MM.1S (cell line): ENCODE measurements at places on chromosomes 1 and 21.

GRCh38 chr1:2566101-2567045 lies 10.2 kb downstream of the TNFRSF14 start:
- no peak for DNase-seq

- DNase-seq: no peak
Measured at GRCh38 chr1:213138892-213139291, 87.9 kb downstream of the RPS6KC1 start.

- no peak for DNase-seq
Measured at GRCh38 chr1:228035844-228036243, 29.0 kb downstream of the WNT3A start.

DNA sequence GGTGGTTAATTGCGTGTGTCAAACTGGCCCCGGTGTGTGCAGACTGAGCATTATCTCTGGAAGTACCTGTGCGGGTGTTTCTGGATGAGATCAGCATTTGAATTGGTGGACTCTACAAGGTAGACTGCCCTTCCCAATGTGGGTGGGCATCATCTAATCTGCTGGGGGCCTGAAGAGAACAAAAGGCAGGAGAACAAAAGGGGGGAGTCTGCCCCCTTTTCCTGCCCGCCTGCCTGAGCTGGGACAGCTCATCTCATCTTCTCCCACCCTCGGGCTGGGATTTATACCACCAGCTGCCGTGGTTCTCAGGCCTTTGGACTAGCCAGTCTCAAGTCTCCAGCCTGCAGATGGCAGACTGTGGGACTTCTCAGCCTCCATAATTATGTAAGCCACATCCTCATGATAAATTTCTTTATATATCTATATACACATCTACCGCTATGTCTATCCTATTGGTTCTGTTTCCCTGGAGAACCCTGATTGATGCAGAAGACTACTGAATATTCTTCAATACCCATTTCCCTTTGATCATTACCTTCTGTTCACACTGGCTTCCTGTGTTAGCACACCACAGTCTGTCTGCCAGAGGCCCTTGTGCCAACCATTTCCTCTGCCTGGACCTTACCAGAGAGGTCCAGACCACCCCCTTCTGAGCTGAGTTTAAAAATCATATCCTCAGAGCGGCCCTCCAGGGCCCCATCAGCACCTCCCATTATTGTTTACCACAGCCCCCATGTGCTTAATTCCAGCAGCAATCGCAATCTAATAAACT lies 25.2 kb downstream of the RCAN1 start:
- no peak for DNase-seq

DNA sequence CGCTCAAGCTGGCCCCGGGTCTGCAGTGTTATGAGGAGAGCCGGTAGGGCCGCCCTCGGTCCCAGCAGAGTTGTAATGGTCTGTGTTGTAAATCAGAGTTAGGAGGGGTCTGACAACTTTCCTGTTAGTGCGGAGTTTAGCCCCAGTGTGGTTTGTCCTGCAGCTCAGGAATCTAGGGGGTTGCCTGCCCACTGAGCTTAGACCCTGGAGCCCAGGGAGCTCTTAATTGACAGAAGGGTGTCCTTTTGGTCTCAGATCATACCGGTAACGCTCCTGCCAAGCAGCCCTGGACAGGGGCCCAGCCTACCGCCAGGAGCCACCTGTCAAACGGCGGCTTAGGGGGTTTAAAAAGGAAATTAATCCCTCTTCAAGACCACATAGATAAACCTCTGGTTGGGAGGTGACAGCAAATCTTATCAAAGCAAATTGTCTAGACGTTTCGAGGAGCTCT lies 164.4 kb downstream of the DYRK1A start:
- DNase-seq: no peak

DNA sequence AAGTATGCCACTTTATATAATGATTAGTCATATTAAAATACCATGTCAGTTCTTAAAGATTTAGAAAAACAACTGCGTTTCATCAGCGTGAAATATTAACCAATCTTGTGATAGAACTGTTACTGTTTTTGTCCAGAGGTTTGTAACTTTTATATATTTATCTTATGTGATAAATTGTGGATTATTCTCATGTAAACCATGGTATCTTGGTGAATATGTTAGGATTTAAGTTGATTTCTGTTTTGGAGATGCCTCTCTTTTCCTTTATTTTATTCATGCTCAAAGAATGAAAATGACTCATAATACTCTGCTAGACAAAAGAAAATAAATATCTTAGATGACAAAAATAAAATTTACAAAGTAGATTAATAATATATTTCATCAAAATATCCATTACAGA lies 88.4 kb downstream of the ADGRL4 start:
- DNase-seq: no peak

DNA sequence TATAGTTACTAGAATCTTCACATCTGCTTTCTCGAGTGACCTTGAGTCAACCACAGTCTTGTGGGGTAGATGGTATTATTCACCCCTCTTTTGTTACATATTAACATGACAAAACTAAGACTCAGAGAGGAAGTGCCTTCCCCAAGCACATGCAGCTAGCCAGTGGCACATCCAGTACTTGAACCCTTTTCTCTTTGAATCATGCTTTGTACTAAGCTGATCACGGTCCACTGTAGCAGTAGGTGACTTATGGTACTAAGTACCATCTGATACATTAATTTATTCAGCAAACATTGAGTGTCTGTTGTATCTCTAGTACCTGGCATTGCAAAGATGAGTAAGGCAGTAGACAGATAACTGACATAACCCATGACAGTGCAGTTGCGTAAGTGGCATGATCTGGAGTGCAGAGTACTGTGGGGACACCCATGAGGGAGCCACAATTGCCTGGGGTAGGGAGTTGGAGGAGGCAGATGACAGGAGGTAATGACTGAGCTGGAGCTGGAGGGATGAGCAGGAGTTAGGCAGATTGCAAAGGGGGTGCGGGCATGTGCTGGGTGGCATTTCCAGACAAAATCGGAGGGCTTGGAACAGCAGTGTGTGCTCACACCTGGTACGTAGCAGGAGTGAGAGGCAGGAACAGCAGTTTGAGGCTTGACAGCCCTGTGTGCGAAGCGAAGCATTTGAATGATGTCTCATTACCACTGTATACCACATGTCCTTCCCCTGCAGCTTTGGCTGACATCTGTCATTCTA lies 29.8 kb downstream of the UCK2 start:
- DNase-seq: no peak

- DNase-seq: no peak
Measured at GRCh38 chr1:242030071-242030470, 31.2 kb upstream of the MAP1LC3C start.

DNA sequence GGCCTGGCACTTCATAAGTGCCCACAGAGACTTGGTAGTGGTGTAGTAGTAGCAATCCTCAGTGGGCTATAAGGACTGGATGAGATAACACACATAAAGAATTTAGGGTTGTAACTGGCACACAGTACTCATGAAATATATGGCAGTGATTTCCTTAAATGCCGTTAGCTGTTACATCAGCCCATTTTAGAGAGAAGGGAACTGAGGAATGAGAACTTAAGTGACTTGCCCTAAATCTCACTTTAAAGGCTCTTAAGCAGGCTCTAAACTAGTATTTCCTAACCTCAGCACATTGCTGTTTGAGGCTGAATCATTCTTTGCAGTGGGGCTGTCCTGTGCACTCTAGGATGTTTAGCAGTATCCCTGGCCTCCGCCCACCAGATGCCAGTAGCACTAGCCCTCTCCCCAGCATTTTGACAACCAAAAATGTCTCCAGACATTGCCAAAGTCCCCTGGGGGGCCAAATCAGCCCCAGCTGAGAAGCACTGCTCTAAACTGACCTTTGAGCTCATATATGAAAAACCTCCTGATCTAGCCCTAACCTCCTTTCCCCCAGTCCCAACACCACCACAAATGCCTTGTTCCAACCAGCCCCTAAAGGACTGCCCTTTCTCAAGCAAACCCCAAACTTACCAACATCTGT lies 11.6 kb downstream of the CAMK2N1 start:
- no peak for DNase-seq

GRCh38 chr1:164846731-164847691 lies 288.0 kb downstream of the PBX1 start:
- no peak for DNase-seq

DNA sequence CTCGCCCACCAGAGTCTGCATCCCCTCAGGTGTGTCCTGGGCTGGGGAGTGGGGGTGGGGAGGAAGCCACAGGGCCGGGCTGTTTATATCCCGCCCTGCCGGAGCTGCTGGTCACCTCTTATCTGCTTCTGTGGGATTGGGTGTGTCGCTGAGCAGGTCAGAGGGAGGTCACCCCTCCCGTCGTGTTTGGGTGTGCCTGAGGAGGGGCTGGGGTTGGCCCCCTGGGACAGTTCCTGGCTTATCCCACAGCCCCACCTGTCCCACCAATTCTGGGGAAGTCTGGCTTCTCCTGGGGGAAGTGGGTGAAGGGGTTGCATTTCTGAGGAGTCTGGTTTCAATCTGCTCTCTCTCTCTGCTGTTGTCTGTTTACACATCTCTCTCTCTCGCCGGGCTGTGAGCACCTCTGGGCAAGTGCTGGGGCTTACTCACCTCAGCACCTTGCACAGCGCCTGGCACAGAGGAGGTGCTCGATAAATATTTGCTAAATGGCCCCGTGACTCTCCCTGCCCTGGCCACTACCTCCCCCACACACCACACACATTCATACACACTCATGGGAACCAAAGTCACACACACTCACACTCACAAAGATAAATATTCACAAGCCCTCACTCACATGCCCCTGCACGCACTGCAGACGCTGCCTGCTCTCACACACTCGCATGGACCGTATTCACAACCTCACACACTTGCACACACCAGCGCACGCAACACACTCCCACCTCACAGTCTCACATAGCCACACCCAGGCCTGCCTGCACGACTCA lies 8.3 kb downstream of the ELF3 start:
- no peak for DNase-seq

DNA sequence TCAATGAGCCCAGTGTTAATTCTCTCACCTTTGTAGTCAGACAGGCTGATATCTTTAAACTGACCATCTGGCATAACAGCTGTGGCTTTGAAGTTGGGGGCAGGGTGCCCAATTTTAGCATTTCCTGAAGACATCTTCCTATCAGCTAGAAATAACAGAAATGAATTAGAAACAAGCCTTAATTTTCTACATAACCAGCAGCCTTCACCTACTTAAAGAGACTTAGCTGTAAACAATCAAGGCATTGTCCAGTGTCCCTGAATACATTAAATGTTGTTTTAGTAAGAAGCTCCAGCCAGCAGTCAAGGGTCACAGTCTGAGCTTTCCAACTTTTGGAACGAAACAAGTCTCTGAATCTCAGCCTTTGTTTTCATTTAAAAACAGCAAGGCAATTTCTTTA lies 2.8 kb downstream of the PRDX1 start:
- peak; percentile 67 for DNase-seq

DNA sequence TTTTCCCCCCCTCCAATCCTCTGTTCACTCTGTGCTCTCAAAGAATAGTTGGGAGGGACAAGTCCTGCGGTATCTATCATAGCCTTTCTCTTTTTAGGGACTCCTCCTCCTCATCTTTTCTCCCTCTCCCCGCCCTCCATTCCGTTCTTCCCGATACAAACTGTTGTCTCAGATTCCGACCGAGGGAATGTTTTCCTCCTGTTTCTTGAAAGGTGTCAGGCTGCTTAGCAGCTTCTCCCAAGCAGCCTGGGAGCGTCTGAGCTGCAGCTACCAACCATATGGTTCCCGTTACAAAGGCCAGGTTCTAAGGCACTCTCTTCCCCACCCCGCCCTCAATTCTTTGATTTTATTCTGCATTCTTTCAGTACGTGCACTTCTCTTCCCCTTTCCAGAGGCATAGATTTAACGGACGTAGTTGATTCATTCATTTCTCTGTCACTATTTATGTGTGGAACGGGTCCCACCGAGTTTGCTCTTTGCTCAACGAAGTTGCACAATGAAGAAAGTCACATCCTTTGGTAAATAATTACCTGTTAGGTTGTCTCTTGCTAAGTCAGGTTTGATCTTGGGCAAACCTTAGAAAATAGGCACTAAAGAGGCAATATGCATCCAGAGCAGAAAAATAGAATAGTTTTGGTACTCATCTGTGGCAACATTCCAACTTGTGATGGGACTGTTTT lies 2.8 kb downstream of the ADGRL2 start:
- no peak for DNase-seq

DNA sequence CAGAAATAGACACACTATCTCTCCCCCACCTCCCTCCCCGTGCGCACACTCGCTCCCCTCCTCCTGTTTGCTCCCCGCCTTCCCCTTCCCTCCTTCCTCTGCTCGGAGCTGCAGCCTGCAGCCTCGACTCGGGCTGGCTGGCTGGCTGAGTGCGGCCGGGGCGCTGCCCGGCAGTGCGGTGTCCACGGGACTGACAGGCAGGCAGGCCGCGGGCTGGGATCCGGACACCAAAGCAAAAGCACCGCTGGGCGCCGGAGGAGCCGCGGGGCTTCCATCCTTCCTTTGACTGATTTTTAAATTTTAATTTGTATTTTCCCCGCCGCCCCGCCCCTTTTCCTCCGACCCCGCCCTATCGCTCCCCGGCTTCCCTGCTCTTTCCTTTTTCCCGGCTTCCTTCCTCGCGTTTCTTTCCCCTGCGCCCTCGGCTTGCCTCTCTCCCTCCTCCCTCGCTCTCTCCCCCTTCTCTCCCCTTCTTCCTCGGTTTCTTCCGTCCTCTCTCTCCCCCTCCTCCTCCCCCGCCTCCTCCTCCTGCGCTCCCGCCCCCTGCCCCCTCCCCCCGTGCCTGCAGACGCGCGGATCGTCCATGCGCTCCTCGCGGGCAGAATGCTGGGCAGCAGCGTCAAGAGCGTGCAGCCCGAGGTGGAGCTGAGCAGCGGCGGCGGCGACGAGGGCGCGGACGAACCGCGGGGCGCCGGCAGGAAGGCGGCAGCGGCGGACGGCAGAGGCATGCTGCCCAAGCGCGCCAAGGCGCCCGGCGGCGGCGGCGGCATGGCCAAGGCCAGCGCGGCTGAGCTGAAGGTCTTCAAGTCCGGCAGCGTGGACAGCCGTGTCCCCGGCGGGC lies 109.4 kb downstream of the NAV1 start:
- DNase-seq: no peak

- DNase-seq: no peak
Measured at GRCh38 chr1:211511947-211512346, 20.0 kb upstream of the RD3 start.

GRCh38 chr21:44727321-44727720 lies 15.9 kb upstream of the TSPEAR start:
- DNase-seq: no peak

- no peak for DNase-seq
Measured at GRCh38 chr1:168689726-168690602, 39.0 kb downstream of the DPT start.

GRCh38 chr21:37904856-37905255 lies 11.4 kb downstream of the KCNJ6 start:
- DNase-seq: no peak

- DNase-seq: no peak
Measured at GRCh38 chr1:232319518-232320210, 310.3 kb downstream of the SIPA1L2 start.
